ENCODE measurements at places on chromosomes 7 and 10. TPM values are rescaled to one million over a fixed set of nuclear protein-coding genes. Genes with fewer than 3 reads are reported as not detected.

The MICALL2 gene
- 1.4 TPM for total RNA-seq

The FAM25A gene
- total RNA-seq, result not detected

The TAS2R38 gene
- total RNA-seq, result not detected

The TMEM236 gene
- 0.08 TPM for total RNA-seq

The MAT1A gene
- total RNA-seq, result 1.0 TPM

DNA sequence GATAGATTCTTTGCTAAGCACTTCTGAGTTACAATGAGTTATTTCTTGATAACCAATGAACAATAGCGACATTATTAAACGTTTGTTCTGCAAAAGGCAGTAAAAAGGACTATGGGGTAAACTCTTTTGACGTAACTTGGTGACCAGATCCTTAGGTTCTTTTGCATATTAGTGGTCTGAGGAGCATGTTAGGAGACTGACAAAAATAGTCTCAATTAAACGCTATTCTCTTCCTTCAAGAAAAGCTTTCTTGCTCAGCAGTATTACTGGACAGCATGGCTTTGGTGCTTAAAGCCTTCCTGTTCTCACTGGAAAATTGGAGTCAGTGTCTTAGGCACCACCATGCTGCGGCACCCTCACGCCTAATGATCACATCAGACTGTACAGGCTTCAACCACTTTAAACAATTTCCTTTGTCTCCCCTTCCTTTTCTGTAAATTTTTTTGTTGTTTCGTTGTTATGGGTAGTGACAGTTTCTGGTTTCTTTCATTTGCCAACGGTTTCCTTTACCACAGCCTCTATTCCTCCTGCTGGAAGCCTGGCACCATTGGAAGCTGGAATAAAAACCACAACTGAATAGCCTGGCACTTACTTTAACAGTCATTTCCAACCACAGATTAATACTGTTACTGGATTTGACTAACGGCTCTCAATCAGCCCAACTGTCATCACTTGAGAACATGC is 49.2 kb upstream of the FAM133B start:
- no peak for ATAC-seq

GRCh38 chr7:47373871-47374451 is 207.9 kb downstream of the TNS3 start:
- ATAC-seq, result no peak

GRCh38 chr10:34615770-34616169 is 199.3 kb downstream of the PARD3 start:
- no peak for ATAC-seq

- no peak for ATAC-seq
Measured at GRCh38 chr10:71072131-71072822, 140.1 kb upstream of the UNC5B start.

- ATAC-seq, result no peak
Measured at GRCh38 chr7:133376514-133376913, 123.6 kb downstream of the EXOC4 start.

DNA sequence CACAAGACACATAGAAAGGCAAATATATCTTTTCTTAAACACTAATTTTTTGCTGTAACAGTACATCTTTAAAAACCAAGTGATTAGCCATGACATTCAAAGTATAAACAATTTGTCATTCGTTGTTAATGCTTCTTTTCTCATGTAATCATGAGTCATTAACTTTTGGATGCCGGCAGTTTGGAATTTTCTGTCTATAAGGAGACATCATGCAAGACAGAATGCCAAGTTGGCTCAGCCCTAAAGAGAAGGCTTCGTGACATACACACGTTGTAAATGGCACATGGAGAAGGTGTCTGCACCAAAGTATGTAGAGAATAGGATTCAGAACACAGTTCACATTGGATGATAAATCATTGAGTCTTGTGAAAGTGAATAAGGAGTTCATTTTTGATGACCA is 35.9 kb downstream of the CCDC3 start:
- no peak for ATAC-seq

- ATAC-seq, result no peak
Measured at GRCh38 chr7:7491044-7491443, 44.6 kb downstream of the COL28A1 start.

- peak; percentile 18 for ATAC-seq
Measured at GRCh38 chr10:132329565-132330485, 2.2 kb upstream of the LRRC27 start.

GRCh38 chr10:4916086-4916716 is 47.0 kb upstream of the AKR1C1 start:
- no peak for ATAC-seq

GRCh38 chr7:12222889-12223579 is 11.9 kb downstream of the TMEM106B start:
- ATAC-seq, result no peak

GRCh38 chr10:112446055-112446854 is 459 bp downstream of the ZDHHC6 start:
- no peak for ATAC-seq

DNA sequence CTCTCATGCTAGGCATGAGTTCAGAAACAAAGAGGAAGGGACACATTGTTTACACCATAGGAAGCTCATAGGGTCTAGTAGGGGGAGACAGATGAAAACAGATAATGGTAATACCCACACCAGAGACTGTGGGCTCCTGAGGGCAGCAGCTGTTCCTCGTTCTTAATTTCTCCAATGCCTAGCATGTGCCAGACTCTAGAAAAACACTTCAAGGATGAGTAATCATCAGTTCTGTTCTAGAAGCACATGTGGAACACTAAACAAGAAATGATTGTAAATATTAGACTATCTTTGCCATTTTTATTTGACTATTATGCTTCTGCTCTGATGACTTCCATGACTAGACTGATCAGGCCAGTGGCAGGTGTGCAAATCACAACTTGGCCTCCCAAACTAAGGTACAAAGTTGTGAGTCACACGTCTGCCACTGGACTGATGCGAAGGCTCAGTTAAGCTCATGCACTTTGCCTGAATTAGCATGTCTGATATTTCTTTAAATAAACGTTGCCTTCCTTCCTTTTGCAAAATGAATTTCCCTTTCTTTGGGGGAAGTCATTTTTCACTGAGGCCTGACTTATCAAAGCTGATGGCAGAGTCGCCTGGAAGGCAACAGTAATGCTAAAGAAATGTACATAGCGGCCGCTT is 89.2 kb upstream of the FGL2 start:
- no peak for ATAC-seq

DNA sequence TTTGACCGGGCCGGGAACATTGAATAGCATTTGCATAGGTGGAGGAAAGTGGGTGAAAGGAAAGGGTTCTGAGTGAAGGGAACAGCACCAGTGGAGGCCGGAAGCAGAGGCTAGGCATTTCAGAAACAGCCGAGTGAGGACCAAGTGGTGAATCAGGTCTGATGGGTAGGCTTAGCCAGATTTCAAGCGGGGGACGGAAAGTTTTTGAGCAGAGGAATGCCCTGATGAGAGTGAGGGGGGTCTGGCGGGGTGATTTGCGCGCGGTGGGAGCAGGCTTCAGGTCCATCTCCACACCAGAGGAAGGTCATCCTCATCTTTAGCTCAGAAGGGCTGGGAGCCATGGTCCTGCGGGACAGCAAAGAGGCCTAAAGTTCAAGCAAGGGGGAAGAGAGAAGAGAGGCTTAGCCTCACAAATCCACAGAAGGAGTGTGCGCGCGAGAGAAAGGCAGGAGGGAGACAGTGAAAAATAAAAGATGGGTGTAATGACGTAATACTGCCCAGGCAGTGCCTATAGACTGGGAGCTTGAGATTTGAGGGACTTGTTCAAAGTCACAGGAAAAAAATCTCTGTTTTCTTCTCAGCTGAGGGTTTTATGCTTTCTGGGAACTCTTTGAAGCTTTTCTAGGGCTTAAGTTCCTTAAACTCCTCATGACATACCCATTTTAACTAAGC is 1.0 kb upstream of the DENND2A start:
- no peak for ATAC-seq
